ENCODE measurements at places on chromosomes 2 and 18.

GRCh38 chr2:237486334-237486818, 675 bp upstream of the MLPH start:
- DNase-seq = no peak

DNA sequence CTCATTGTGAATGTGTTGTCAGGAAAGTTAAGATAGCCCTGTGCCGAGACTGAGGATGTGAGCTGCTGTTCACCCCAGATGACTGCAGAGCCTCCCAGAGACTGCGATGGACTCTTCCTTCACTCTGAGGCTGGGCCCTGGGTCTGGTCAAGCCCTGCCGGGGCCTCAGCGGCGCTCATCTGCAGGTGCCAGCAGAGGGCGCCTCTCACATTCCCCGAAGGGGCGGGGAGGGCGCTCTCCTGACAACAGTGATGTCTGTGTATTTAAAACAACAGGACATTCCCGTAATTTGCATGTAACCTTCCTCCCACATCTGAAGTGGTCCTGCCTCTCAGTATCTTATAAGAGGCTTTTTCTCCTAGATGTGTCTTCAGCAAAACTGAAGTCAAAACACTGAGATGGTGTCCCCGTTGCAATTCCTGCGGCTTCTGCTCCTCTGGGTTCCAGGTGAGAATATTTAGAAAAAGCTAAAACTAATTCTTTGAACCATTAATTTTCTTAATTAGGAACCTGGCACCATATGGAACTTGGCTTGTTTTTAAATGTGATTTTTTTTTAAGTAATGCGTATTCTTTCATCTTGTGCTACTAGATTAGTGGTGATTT, 1377.9 kb downstream of the RPIA start:
- DNase-seq = no peak

GRCh38 chr2:27489118-27489497, 435 bp downstream of the IFT172 start:
- DNase-seq = no peak

DNA sequence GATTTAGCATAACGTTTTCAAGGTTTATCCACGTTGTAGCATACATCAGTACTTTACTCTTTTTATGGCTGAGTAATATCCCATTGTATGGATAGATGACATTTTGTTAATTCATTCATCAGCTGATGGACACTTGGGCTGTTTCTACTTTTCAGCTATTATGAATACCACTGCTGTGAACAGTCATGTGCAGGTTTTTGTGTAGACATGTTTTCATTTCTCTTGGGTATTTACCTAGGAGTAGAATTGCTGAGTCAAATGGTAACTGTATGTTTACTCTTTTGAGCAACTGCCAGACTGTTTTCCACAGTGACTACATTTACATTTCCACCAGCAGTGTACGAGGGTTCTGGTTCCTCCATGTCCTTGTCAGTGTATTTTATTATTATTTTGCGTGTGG, 33.9 kb downstream of the COX7A2L start:
- DNase-seq = no peak

DNA sequence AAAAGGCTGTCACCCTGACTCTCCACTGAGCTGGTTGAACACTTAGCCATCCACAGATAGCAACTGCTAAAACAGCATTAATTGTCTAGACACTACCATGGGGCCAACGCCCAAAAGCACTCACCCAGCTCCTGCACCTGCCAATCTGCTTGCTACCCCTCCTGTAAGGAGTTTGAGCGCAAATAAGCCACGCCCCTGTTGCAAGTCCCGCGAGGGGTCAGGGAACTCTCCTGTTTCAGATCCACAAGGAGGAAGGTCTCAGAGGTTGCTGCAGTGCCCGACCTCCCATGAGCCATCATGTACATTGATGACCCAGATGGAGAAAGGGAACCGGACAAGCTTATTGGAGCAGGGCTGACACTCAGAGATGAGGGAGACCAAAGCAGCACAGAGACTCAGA, 106.8 kb downstream of the ZNF516 start:
- DNase-seq = no peak

DNA sequence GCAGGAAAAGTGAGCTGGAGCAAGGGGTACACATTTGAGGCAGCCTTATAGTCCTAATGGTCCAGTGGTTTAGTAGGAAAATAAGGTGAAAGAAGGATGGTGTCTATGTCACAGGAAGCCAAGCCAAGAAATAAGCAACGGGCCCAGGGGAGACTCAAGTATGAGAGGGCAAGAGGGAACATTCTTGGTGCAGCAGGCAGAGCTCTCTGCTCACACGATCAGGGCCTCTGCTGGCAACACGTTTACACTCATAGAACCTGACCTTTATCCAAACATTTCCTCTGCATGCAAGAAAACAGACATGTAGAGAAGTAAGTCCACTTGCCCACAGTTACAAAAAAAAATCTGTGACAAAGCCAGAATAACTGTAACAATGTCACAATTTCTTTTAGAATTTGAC, 32.6 kb upstream of the LRRC30 start:
- no peak for DNase-seq
